ENCODE measurements at places on chromosomes 6 and 20.

- DNase-seq: no peak
Measured at GRCh38 chr6:119171088-119171841, 92.8 kb upstream of the FAM184A start.

- no peak for DNase-seq
Measured at GRCh38 chr20:44170816-44171410, 16.1 kb downstream of the JPH2 start.

- DNase-seq: no peak
Measured at GRCh38 chr6:129542705-129543104, 167.3 kb downstream of the ARHGAP18 start.

- no peak for DNase-seq
Measured at GRCh38 chr6:410555-411395, 19.2 kb downstream of the IRF4 start.

- no peak for DNase-seq
Measured at GRCh38 chr6:118872726-118873125, 21.2 kb upstream of the ASF1A start.

GRCh38 chr6:112352101-112352500, 5.0 kb downstream of the RFPL4B start:
- DNase-seq: no peak

DNA sequence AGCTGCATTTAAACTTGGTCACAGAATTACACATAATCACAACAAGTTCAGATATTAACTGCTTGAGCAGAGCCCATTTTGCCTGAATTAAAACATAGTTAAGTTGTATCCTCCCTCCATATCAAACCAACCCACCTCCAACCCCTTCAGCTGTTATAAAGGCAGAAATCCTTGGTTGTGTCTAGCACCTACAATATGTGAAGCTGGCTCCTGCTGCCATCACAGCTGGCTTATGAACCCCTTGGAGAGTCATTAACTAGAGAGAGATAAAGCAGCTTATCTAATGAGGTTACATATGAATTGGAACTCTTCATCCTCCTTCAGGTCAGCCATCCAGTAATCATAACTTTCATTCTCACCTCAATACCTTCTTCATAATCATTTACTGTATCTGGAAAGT, 101.8 kb downstream of the EPHA7 start:
- no peak for DNase-seq

DNA sequence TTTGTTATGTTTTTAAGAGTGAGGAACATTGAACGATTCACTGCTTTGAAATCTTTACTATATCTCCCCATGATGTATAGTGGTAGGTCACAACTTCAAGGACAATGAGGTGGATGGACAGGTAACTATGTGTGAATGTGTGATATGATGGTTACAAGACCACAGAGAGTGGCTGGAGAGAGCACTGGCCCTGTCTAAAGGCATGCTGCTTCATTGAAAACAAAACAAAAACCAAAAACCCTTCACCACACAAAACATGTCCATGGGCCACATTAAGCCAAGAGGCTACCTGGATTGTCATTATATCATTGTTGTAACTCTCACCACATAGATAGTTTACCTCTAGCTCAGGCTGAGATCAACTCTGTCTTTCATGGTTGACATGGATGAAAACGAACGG, 180.6 kb upstream of the TENT5A start:
- DNase-seq: no peak

GRCh38 chr6:20583444-20583800, 49.2 kb downstream of the CDKAL1 start:
- no peak for DNase-seq
